Placental pericyte (primary cell): ENCODE measurements at places on chromosomes 3 and 15. TPM values are rescaled to one million over a fixed set of nuclear protein-coding genes. Genes with fewer than 3 reads are reported as not detected.

Gene PLCB2
- 0.72 and 0.88 TPM in 2 replicates for total RNA-seq

Gene C3orf70
- 0.22 and 2.3 TPM in 2 replicates for total RNA-seq

Gene SI
- total RNA-seq = not detected in 2 replicates

Gene SLC30A4
- total RNA-seq = 9.8 and 11.6 TPM in 2 replicates

Gene ZDHHC19
- not detected in 2 replicates for total RNA-seq

Gene EPHA3
- 0.14 and 0.22 TPM in 2 replicates for total RNA-seq

Gene ARPP21
- total RNA-seq = 0.14 TPM in 1 of 2 replicates, not detected in the other

Gene NR2E3
- 0.57 TPM in 1 of 2 replicates, not detected in the other for total RNA-seq

Gene ASB14
- 0.14 TPM in 1 of 2 replicates, not detected in the other for total RNA-seq

Gene ZNF502
- total RNA-seq = 3.9 and 4.3 TPM in 2 replicates

Gene HSPBAP1
- 5.4 and 7.9 TPM in 2 replicates for total RNA-seq

Gene ARMC8
- 49.5 and 59.0 TPM in 2 replicates for total RNA-seq

Gene PCNP
- total RNA-seq = 82.7 and 85.8 TPM in 2 replicates

Gene QTRT2
- 20.1 and 29.1 TPM in 2 replicates for total RNA-seq

Gene MESP2
- total RNA-seq = 0.29 TPM in 1 of 2 replicates, not detected in the other

Gene DAZL
- total RNA-seq = 0.14 TPM in 1 of 2 replicates, not detected in the other

Gene CISH
- total RNA-seq = 0.72 and 2.0 TPM in 2 replicates

Gene MKRN3
- 3.9 and 5.2 TPM in 2 replicates for total RNA-seq

Gene GP9
- not detected in 2 replicates for total RNA-seq
